ENCODE measurements at places on chromosomes 6 and 20. TPM values are rescaled to one million over a fixed set of nuclear protein-coding genes. Genes with fewer than 3 reads are reported as not detected.

SLC22A16 gene
- total RNA-seq: 0.52 TPM

MYH7B gene
- total RNA-seq: 0.41 TPM

OR2J3 gene
- not detected for total RNA-seq

FHL5 gene
- total RNA-seq: 15.1 TPM

ABCF1 gene
- total RNA-seq: 37.9 TPM
